Activated naive CD4-positive, alpha-beta T cell (primary cell): ENCODE measurements at places on chromosomes 2 and 18.

DNA sequence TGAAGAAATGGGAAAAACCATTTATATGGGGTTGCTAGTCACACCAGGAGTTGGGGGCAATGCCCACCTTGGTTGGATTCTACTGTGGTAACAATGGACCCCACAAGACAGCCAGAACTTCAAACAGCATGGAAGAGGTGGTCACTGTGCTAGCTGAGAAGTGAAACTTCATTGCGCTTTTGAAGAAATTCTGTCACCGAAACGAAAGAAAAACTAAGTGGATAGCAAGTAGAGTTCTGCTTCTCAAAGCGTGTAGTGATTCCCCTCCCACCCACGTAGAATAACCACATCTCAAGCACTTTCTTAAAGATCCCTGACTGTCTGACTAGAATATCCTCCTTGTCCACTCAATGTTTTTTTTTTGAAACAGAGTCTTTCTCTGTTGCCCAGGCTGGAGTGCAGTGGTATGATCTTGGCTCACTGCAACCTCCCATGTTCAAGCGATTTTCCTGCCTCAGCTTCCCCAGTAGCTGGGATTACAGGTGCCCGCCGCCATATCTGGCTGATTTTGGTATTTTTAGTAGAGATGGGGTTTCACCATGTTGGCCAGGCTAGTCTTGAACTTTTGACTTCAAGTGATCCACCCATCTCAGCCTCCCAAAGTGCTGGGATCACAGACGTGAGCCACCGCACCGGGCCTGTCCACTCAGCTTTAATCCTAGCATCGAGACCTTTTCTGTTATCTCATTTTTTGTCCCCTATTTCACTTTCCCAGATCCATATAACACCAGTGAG is 30.1 kb upstream of the CCL20 start:
- DNase-seq: no peak

- no peak for DNase-seq
Observed at GRCh38 chr2:24984912-24985311, 13.2 kb upstream of the DNAJC27 start.

DNA sequence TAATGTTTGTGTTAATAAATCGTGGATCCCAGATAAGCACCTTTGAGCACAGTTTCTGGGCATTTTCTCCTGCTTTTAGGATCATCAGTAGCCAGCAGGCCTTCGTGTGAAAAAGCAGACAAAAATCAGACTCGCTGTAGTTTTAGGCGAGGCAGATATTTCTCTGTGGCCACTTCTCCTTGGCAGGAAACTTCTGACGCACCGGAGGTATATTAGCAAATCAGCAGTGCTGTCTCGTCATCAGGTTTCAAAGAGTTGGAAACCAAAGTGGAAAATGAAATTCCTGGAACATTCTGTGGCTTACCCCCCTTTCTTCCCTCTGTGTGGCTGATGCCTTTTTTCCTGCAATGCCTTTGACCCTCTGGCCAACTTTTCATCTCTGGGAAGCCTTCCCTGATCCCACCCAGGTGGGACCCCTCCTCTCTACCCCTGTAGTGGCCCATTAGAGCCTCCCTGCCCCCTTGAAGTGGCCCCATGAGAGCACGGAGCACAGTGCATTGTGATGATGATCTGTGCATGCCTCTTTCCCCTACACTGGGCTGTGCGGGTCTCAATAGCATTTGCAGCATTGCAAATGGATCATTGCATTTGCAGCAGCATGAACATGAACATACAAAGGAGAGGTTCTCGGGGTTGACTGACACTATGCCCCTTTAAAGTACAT is 93.3 kb downstream of the RNF144A start:
- DNase-seq: no peak

- DNase-seq: no peak
Observed at GRCh38 chr18:44716697-44717163, 36.0 kb downstream of the SETBP1 start.

DNA sequence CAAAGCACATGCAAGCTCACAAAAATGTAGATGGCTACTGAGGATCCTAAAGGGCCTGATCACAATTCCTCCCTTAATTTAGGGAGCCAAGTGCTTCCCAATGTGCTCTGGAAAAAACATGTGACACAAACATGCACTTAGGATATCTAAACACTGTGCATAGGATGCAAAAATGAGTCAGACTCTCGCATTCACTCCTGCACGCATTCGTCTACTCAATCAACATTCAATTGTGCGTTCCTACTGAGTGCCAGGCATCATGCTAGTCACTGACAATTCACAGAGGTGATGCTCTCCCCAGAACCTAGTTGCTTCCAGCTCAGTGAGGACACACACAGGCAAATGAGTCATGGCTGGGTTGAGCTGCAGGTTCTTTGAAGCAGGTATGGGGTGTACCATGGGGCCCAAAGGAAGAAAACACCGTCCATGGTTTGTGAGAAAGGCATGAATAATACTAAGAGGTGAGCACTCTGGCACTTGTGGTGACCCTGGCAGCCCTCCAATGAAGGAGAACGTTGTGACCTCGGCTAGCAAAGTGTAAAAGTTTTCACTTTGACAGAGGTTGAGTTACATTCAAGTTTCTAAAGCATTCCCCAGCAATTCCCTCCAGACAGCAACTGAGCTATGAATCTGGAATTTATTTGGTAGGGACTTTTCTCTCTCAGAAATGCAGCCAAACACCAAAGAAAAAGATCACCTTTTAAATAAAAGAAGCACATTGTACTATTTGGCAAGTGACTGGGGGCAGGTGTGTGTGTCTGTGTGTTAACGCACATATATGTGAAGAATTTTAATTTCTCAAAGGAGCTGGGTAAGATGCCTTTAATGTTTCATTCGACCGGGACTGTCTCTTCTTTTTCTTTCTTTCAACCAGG is 173.3 kb downstream of the ALPK2 start:
- DNase-seq: no peak

DNA sequence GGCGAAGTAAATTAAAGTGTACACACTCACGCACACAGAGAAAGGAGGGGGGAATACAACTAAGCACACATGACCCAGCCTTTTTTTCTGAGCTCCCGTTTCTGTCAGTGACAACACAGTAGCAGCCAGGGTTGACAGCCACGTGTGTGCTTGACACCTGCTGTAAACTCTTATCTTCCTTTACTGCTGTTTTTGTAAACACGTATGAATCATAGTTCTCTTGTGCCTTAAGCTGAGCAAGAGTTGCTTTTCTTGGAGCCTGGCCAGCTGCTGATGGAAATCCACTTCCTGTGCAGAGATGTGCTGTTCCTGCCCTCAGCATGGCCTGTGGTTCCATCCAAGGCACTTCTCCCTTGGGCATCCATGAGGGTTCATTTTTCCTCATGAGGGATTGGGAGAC is 561.9 kb downstream of the GALR1 start:
- no peak for DNase-seq

- no peak for DNase-seq
Observed at GRCh38 chr2:225192869-225193268, 150.6 kb upstream of the DOCK10 start.

DNA sequence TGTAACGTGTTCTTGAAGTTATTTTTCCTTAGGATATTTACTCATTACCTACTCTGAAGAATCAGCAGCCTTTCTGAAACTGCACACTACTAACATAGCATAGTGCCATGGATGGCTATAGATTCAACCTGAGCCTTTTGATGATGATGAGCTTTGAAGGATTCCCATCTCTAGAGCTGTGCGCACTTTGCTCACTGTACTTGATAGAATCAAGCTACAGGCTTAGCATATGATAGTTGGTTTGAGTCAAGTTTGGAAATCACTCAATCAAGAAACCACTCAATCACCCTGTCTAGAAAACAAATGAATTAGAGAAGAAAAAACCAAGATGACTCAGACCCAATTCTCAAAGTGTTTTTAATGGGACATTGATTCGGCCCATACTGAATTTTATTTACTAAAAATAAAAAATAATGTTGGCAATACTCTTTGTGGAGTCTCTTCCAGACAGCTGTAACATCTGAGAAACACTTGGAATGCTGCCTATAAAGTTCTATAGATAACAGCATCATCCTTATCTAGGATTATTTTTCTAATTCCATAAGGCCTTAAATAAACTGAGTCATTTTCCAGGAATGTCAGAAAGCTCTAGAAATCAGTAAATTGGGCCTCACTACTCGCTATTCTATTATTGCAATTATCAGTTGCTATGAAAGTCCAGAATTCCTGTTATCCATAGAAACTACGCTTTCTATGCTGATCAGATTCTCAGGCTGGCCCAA is 259.0 kb upstream of the ERBB4 start:
- DNase-seq: no peak

DNA sequence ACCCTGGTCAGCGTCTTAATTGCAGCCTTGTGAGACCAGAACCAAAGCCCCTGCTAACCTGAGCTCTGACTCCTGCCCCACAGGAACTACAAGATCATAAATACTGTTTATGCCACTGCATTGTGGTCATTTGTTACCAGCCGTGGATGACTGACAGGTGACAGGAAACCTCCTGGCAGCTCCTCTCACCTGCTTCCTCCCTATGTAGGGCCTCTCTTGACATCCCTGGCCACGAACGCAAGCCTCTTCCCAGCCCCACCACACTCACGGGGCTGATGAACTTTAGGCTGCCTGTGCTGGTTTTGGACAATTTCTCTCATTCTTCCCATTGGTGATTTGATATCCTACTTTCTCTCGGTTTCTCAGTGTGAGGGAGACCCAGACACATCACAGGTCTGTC is 357.2 kb upstream of the MYT1L start:
- DNase-seq: no peak

GRCh38 chr2:43031471-43032212 is 194.8 kb downstream of the ZFP36L2 start:
- DNase-seq: no peak

DNA sequence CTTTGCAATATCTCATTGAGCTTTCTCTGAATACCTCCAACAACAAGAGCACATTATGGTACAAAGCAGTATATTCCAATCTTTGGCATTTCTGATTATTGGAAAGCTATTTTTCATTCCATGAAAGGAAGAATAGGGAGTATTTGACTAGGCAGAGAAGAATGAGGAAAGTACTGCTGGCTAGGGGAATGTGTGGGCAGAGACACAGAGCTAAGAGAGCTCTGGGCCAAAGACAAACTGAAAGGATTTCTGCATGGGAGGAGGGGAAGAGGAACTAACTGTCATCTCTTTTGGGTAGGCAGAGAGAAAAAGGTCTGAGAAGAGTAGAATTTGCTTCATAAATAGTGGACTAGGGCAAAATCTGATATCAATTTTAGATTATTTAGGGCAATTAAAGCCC is 150.8 kb downstream of the CCDC85A start:
- no peak for DNase-seq

GRCh38 chr2:184556639-184557038 is 41.7 kb upstream of the ZNF804A start:
- DNase-seq: no peak

DNA sequence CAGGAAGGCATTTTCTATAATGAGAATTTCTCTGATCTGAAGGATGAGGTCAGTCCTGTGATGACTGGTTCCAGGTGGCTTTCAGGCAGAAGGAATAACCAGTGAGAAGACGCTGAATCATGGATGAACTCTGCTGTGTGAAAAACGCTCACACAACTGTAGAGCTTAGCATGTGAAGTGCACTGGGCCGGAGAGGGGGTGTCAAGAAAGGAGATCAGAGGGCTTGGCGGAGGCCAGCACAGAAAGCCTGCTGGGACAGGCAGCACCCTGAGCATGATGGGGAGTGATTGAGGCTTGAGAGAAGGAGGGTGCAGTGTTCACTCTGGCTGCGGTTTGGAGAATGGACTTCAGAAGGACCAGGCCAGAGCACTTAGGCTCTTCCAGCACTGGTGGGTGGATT is 236.5 kb downstream of the TPGS2 start:
- no peak for DNase-seq

DNA sequence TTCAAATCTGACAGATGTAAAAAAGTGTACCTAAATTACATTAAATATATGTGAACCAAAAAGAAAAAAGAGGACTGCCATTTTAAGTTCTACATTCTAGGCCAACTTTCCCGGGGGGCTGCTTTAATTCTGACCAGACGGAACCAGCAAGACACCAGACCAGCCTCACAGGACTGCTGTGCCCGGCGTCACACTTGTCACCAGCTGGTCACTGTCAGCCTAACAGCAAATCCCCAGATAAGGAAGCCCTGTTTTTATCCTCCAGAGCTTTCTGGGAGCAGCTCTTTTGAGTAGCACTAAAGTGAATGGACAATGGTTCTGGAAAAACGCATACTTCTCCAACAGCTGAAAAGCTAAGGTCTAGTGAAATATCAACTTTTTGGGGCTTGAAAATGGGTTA is 35.6 kb downstream of the CYB5A start:
- DNase-seq: no peak

DNA sequence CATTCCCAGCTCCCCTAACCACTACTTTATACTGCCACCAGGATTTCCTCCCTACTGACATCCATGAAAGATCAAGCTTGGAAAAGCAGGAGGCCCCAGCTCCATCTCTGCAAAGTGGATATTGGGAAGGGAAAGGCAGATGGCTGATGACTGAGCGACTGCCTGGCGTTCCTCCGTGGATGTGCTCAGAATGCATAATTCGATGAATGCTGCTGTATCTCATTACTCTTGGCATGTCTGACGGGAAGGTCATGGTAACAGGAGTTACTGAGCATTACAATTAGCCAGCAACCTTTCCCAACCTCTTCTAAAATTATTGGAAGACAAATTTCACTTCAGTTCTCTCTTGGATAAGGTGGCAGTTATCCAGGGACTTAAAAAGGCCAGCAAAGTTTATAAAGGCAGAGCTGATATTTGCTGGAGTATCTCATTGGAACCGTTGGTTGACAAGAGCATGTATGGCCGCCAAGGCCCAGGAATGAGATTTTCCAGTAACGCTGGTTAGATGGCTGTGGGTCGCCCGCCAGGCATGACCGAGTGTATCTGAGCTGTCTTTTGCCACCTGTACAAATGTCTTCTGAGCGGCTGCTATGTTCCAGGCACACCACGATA is 34.5 kb downstream of the KCNE4 start:
- DNase-seq: no peak

DNA sequence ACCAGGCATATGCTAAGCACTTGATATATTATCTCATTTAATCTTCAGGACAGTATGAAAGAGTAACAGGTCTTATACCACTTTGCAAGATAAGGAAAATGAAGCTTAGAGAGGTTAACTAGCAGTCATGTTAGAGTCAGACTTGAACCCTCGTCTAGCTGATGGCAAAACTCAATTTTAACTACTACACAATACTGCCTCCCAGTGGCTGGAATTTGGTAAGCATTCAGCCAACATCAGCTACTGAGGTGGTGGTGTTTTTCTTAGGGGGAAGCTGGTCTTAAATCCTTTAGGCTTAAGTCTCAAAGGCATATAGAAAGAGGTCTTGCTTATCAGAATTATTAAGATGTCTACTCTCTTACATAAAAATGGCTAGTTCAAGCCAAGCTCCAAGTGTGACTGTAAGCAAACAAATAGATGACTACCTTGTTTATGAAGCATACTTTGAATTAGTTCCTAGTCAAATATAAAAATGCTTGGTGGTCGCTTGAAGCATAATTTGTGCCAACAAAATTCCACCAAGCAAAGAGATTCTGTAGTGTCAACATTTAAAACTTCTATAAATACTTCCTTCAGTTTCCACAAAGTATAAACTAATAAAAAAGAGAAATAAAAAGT is 325.4 kb upstream of the FIGN start:
- DNase-seq: no peak

GRCh38 chr2:16630463-16630862 is 35.2 kb downstream of the CYRIA start:
- DNase-seq: no peak
